Activated naive CD8-positive, alpha-beta T cell treated with anti-CD3 and anti-CD28 coated beads for 36 hours (primary cell): ENCODE measurements at places on chromosomes 3 and 15.

GRCh38 chr3:105610473-105610872 is 243.8 kb downstream of the ALCAM start:
- H3K36me3 ChIP-seq, result no peaks in the 10 kb centered on the region
- H3K27me3 ChIP-seq, result no peaks in the 10 kb centered on the region
- DNase-seq, result no peak
- no peak overlapping the region for H3K4me3 ChIP-seq
- no peak overlapping the region for H3K27ac ChIP-seq

DNA sequence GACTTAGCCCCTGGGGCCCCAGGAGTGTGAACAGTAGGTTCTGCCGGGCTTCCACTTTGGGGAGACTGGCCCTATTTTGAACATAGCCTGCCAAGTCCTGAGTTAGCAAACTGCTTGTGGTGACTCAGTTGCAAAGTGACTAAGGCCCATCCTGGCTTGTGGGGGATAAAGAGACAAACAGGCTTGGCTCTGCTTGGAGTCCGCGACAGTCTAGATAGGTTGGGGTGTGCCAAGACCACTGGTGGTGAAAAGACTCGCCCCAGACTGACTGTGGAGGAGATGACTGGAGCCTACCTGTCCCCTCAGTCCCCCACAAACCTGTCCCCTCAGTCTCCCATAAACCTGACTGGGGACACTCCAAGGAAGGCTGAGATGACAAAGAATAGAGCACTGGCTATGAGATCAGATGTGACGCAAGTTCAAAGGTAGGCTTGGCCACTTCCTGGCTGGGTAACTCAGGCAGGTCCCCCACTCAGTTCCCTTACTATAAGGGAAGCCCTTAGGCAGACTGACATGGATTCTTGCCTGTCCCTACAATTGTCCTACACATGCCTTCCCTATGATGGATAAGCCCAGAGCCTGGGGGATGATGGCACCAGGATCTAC is 4.3 kb downstream of the DNASE1L3 start:
- no peak overlapping the region for H3K27ac ChIP-seq
- peaks cover 11% of the 10 kb centered on the region for H3K27me3 ChIP-seq
- no peak overlapping the region for H3K4me3 ChIP-seq
- H3K4me1 ChIP-seq, result peaks cover 4% of the 10 kb centered on the region

GRCh38 chr3:39189959-39190269 is 2.5 kb downstream of the XIRP1 start:
- H3K4me1 ChIP-seq, result peaks cover 22% of the 10 kb centered on the region
- H3K4me3 ChIP-seq, result no peak overlapping the region
- no peak overlapping the region for H3K27ac ChIP-seq
- H3K27me3 ChIP-seq, result no peaks in the 10 kb centered on the region
- H3K36me3 ChIP-seq, result no peaks in the 10 kb centered on the region

DNA sequence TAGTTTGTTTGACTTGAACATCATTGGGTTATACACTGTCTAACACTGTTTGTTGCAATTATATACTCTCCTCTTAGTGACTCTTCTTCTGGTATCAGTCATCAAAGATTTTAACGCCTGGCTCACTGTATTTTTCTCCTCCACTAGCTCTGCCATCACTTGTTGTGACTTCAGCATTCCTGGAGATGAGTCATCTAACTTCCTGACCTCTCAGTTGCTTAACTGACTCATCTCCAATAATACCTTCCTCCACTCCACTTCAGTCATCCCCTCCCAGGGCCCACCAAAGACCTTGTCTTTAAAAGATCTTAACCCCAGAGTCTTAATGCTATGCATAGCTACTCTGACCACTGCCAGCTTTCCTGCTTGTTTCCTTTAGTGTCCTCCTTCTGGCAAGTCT is 28.6 kb upstream of the CLSTN2 start:
- DNase-seq, result no peak
- H3K27ac ChIP-seq, result no peak overlapping the region
- peaks cover 8% of the 10 kb centered on the region for H3K27me3 ChIP-seq
- H3K4me1 ChIP-seq, result no peaks in the 10 kb centered on the region
- no peaks in the 10 kb centered on the region for H3K36me3 ChIP-seq
- no peak overlapping the region for H3K4me3 ChIP-seq
